ENCODE measurements at places on chromosomes 13 and 19.

GRCh38 chr19:51690454-51691073 is 2.6 kb upstream of the SPACA6 start:
- peak; percentile 81 for DNase-seq

- no peak for DNase-seq
These were observed 25.7 kb upstream of the LRCH1 start for GRCh38 chr13:46527237-46527636.

- DNase-seq, result peak; percentile 72
These were observed 362 bp downstream of the WTIP start for GRCh38 chr19:34481861-34482379.

DNA sequence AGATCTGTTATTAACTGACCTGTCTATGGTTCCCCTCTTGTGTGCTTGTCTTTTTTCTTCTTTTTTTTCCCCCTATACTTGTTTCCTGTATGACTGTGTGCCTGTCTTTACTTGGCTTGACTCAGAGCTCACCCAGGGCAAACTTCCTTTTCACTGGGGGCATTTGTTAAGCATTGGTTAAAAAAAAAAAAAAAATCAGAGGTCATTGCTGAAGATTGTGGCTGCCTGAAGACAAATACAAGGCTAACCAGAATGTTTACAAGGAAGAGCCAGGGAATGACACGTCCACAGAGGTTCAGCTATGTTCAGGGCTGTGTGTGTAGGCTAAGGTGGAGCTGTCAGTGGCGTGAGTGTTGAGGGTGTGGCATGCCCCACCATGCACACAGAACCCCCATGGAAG is 47.1 kb downstream of the LNX2 start:
- peak; percentile 77 for DNase-seq

DNA sequence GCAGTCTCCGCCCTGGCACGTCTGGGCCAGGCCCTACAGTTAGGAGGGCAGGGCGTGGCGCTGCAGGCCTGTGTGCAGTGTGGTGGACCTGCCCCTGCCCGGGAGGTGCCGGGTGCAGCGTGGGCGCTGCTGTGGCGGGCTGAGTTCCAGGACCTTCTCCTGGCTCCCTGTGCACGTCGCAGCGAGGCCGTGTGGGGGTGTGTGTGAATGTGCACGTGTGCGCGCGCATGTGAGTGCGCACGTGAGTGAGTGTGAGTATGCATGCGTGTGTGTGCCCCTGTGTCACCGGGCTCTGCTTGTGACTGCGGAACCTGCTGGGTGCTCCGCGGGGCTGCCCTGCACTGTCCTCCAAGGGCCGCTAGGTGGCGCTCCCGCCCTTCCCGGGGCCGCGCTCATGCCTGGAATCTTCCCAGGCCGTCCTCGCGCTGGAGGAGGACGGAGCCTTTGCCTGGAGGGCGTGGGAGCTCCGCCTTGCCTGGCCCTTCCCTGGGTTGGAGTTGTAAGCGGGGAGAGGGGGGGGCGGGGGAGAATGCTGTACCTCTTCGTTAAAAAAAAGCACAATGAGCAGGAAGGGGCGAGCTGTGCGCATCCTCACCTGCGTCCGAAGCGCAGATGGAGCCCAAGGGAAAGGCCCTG is 79.3 kb downstream of the KDM4B start:
- DNase-seq, result peak; percentile 68

GRCh38 chr19:45446295-45446694 is 21.5 kb upstream of the FOSB start:
- no peak for DNase-seq

DNA sequence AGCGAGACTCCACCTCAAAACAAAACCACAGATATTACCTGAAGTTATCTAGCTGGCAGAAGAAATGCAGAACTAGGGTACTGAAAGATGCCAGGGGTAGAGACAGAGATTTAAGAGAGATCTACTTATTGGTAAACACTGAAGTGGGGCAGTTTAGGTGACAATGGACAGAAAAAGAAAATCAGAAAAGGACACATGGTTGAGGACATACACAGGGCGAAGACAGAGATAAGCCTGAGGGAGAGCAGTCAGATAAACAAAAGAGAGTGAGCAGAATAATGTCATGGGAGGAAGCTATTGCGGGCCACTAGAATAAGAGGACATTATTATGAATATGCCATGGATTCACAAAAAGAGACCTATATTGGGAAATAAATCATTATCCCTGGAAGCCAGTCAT is 3.3 kb downstream of the NEK5 start:
- DNase-seq, result no peak

GRCh38 chr19:41420101-41420880 is 6.9 kb downstream of the B3GNT8 start:
- no peak for DNase-seq

DNA sequence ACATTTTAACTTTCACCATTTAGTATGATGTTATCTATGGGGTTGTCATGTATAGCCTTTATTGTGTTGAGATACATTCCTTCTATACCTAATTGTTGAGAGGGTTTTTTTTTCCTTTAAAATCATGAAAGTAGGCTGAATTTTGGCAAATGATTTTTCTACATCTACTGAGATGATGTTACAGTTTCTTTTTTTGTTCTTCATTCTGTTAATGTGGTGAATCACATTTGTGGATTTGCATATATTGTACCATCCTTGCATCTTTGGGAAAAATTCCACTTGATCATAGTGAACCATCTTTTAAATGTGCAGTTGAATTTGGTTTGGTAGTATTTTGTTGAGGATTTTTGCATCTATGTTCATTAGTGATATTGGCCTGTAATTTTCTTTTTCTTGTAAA is 29.2 kb downstream of the CCNA1 start:
- no peak for DNase-seq

DNA sequence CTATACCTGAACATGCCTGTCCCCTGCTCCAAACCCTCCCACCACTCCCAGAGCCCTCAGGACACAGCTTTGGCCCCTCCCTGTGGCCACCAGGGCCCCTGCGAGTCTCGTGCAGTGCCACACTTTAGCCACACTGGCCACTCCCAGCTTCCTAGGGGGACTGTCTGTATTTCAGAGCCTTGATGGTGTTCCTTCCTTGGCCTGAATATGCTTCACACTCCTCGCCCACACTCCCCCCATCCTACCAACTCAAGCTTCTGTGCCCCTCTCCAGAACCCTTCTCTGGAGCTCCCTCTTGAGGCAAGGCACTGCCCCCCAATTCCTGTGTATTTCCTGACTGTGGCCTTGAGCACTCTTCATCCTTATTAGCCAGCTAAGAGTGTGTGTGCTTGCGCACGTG is 80.2 kb downstream of the DPF1 start:
- no peak for DNase-seq

- peak; percentile 47 for DNase-seq
These were observed 1.5 kb upstream of the MYADM start for GRCh38 chr19:53865918-53866864.

GRCh38 chr19:48826606-48827020 is 9.7 kb downstream of the HSD17B14 start:
- DNase-seq, result no peak

DNA sequence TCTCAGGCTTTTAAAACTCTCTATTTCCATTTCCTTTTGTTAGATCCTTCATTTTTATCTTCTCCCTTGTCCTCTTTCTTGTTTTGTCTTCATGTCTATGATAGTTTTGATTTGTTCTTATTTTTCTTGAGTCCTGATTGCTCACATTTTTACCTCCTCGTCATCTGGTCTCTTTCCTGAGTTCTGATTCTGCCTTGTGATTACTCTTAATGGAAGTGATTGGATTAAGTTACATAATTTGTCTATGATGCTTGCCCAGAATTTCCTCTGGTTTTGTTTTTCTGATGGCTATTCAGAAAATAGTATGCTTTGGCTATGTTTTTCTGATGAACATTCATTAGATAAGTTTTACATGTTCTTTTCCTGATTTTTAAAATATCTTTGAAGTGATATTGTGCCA is 102.6 kb downstream of the DNAJC3 start:
- no peak for DNase-seq

DNA sequence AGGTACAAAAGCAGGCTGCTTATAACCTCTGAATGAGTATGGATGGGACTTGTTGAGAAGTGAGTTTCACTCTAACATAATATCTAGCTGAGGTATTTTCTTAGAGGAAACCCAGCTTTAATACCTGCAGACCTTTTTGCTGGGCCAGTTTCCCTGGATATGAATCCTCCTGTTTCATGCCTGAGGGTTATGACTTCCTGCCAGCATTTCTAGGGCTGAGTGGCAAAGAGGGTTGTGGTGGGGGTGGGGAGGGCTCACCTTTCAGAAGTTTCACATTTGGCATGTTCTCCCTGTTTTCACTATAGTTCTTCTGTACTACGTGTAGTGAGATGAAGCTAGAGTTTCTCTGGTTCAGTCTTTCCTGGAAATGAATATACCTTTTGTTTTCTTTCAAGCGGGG is 73.7 kb downstream of the LACC1 start:
- DNase-seq, result no peak

- no peak for DNase-seq
These were observed 41.2 kb upstream of the ARGLU1 start for GRCh38 chr13:106609116-106609515.

- DNase-seq, result peak; percentile 14
These were observed 537.4 kb downstream of the SLITRK6 start for GRCh38 chr13:85261757-85262346.

DNA sequence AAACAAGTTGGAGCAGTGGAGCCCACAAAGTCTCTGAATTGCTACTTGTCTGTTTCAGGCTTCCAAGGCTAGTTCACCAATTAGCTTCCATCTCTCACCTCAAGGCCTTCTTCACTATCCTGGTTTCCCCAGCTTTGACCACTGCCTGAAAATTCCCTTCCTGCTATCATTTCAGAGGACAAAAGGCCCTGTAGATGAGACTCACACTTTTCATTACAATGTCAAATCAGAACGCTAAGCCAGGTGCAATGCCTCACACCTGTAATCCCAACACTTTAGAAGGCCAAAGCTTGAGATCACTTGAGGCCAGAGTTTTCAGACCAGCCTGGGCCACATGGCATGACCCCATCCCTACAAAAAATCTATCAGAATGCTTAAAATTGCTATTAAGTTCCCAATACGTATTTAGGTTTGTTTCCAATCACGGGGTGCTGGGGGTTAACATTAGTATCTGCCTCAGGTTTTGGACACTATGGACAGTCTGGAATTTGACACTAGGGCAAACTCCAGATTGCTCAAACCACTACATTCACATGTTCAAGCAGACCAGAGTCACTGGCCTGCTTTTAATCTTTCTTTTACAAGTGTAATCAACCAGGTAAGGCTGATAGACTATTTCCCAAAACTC is 5.5 kb downstream of the TPT1 start:
- DNase-seq, result no peak

GRCh38 chr19:56356944-56357343 is 36.4 kb downstream of the ZNF582 start:
- peak; percentile 56 for DNase-seq

DNA sequence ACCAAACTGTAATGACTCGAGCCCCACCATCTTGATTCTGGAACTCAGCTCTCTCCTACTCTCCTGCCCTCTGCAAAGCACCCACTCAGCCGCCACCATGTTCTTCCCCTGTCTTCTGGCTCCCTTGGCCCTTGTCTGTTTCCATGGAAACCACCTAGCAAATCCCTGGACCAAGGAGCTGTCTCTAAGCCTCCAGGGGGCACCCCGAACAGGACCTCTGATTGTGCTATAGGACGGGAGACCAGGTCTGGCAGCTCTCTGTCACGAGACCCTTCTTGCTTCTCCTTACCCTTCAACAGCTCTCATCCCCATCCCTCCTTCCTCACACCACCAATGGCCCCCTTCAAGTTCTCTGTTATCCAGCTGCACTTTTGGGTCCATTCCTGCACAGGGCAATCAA is 277.7 kb upstream of the ZNF507 start:
- no peak for DNase-seq

DNA sequence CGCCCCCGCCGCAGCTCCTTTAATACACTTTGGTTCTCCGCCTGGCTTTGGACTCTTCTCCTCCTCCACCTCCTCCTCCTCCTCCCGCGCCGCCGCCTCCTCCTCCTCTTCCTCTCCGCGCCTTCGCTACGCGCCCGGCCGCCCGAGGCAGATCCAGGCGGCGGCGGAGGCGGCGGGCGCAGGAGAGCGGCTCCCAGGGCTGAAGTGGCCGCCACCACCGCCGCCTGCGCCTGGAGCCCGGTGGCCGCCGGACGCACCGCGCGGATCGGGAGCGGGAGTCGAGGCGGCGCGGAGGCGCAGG is at the start of gene ZIC2:
ZIC2 (plus strand) TSS at position 50 of the 301 bp plus-strand sequence. CDS start 281 bp downstream, outside the sequence.
- no peak for DNase-seq

- no peak for DNase-seq
These were observed 315.6 kb downstream of the DLEU7 start for GRCh38 chr13:50527612-50528509.

DNA sequence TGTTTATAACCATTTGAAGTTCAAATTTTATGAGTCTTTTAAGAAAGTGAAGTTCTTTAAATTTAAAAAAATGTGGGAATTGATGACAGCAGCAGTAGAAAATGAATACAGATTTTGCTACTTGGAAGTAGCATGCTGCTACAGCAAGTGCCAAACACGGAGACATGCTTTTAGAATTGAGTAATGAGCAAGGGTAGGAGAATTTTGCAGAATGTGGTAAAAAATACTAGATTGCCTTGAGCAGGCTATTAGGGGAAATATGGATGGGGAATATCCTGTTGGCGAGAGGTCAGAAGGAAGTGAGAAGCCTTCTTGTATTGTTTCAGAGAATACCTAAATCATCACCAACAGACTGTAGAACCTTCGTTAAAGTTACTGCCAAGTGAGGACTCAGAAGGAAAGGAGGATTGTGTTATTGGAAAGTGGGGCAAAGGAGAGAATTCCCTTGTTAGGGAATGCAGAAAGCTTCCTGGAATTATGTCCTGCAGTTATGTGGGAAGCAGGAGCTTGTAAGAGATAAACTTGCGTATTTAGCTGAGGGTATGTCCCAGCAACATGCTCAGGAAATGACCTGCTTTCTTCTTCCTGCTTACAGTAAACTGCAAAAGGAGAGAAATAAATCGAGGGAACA is 32.4 kb upstream of the OXGR1 start:
- DNase-seq, result no peak

GRCh38 chr19:45900738-45901431 is 1.5 kb downstream of the MYPOP start:
- DNase-seq, result no peak

DNA sequence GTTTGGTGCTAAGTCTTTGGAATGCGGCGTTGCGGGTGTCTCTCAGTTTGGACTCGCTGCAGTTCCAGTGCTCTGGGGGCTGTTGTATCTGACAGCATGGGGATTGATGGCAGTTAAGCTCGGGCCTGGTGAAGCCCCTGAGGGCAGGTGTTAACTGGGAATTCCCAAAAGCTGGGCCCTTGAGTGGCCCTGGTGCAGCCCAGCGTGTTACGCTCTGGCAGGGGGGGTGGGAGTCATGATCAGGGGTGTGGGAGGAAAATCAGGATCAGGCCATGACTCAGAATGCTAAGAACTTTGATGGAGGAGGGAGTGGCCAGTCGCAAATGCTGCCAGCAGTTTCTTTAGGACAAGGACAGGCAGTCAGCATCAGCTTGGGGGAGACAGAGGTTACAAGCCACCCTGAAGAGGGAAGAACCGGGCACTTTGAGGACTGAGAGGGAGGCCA is 19.6 kb downstream of the AP2A1 start:
- DNase-seq, result peak; percentile 60
